ENCODE measurements at places on chromosomes 13 and 19.

- no peak for DNase-seq
Measured at GRCh38 chr13:110062077-110062776, 244.7 kb downstream of the COL4A1 start.

DNA sequence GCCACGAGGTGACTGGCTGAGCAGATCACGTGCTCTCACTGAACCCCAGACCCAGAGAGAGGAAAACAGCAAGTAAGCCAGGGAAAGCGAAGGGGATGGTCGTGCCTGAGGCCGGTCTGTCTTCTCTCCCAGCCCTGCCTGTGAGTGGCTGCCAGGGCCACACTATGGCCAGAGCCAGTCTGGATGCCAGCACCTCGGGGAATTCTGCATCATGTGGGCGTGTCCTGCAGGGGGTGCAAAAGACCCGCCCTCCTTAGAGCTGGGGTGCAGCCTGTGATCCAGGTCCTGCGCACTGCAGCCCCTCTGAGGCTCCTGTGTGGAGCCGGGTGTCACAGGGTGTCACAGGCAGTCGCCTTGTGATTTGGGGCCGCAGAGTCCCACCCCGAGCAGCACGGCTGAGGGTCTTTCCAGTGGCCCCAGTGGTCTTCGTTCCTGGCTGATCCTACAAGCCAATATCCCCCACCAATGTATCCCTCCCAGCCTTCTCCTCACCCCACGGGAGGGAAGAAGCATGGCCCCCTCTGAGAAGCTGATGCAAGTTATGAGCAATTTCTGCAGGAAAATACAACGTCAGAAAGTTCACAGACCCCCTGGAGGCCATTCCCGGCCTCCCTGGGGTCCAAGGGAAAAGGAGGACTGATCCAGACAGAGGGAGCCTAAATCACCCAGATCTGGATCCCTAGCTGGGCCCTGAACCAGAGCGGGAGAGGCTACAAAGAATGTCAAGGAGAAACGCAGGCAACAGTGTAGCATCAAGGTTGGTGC is 7.7 kb downstream of the PPP1R12C start:
- DNase-seq: no peak

- DNase-seq: peak; percentile 29
Measured at GRCh38 chr19:9839415-9839814, 4.3 kb downstream of the PIN1 start.

- no peak for DNase-seq
Measured at GRCh38 chr13:33034882-33035520, 18.8 kb downstream of the KL start.

GRCh38 chr13:97438856-97439595 is 5.1 kb downstream of the RAP2A start:
- DNase-seq: no peak

GRCh38 chr19:5492635-5493409 is 37.6 kb downstream of the ZNRF4 start:
- DNase-seq: no peak

DNA sequence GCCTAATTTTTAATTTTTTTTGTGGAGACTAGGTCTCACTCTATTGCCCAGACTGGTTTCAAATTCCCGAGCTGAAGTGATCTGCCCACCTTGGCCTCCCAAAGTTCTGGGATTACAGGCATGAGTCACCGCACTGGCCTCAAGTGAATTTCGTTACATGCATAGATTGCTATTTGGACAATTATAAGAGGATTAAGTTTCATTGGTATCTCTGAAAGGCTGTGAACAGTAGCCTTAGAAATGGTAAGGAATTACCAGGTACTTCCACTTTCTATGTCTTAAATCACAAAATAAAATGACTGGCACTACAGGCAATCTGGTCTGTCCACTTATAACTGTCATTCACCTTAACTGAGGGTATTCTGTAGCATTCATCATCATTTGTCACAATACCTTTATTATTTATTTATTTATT is 2.9 kb upstream of the CCDC9 start:
- DNase-seq: peak; percentile 71

Data from cardiac fibroblast (primary cell).